Daoy (cell line): ENCODE measurements at places on chromosomes 7 and 10. TPM values are rescaled to one million over a fixed set of nuclear protein-coding genes. Genes with fewer than 3 reads are reported as not detected.

The CEP41 gene
- 33.1 and 43.9 TPM in 2 replicates for total RNA-seq

- no peak for DNase-seq
These were observed 184.5 kb upstream of the NFE2L3 start for GRCh38 chr7:25967278-25968204.

DNA sequence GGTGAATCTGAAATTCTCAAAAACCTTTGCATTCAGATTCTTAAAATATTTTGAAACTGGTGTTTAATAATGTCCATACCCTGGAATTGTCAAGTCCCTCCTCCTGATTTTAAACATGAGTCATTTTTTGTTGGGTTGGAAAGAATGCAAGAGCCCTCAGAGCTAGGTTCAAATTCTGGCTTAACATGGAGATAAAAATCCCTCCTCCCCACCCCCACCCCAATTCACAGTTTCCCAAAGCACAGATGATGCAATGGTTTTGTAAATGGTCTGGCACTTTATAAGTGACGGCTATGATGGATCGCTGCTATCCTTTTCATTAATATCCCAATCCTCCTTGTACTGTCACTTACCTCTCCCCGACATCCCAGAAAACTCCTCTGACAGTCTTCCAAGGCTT is 332.8 kb downstream of the PLXNA4 start:
- DNase-seq = no peak

DNA sequence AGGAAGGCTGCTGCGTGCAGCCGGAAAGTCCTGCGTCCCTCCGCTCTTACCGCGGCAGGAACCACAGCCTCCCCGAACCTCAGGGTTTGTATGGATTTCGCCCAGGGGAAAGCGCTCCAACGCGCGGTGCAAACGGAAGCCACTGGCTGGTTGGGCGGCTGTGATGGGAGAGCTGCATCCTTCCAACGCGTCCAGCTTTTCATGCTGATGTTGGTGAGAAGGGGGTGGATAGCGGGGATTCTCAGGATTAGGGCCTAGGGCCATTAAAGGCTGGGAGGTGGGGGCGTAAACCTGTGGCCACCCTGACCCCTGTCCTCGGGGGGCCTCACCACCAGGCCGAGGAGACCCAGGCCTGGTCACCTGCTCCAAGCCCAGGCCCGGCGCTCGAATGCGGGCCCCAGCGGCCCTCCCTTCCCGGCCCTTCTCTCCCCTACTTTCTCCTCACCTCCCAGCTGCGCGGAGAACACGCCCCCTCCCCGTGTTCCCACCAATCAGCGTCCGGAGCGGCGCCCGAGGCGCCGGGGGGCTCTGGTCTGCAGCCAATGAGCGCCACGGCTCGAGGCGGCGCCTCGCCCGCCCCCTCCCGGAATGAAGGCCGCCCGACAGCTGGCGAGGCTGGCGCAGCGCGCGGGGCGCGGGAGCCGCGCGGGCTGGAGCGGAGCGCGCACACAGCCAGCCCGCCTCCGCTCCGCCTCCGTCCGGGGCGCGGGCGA is 458 bp upstream of the NANOS1 start:
- peak; percentile 86 for DNase-seq

DNA sequence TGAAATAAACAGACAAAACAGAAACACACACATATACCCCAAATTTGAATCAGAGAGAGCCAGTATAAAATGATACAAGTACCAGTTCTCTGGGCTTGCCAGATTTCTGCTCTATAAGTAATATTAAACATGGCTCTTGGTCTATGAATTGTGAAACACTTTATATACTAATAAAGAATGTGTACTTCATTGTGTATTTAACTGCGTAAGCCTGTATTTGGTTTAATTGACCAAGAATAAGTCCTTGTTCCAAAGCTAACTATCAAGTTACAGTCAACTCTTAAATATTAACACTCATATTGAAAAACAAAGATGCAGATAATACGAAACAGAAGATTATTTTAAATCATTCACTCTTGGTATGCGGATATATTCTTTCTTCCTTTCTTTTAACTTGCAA is 8.7 kb downstream of the FGFR2 start:
- DNase-seq = no peak

GRCh38 chr10:11504566-11505285 is 106.7 kb downstream of the USP6NL start:
- DNase-seq = no peak

DNA sequence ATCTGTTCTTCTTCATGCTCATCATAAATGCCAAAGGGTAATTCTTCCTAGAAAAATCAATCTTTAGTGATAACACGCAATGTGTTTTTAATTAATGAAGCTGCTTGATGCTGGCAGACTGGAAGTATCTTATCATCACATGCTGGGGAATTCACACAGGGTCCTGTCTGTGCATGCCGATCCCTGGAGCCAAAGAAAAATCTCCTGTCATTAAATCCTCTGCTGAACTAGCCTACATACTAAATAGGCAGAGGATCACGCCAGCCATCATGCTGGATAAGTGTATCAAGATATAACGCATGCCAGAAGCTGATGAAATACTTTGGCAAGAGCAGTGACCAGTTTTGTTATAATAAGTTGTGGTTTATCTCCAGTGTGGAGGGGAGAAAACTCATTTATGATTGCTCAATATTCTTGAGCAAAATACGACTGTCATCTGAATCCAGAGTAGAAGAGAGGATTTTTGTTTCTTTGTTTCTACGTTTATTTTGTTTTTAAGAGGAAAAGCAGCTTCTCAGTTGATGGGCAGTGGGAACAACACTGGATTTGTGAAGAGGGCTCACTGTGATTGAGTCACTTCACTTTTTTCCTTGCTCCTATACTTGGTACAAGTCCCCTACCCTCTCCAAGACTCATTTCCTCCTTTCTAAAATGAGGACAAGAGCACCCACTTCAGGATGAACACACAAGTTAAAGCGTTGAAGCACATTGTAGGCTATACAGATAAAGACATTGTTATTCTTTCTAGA is 649.1 kb downstream of the TNS3 start:
- DNase-seq = peak; percentile 87
